ENCODE measurements at places on chromosomes 16 and 17.

- no peak for DNase-seq
Measured at GRCh38 chr16:228151-228851, 948 bp downstream of the LUC7L start.

GRCh38 chr16:82175627-82176026, 5.6 kb upstream of the MPHOSPH6 start:
- DNase-seq = no peak

DNA sequence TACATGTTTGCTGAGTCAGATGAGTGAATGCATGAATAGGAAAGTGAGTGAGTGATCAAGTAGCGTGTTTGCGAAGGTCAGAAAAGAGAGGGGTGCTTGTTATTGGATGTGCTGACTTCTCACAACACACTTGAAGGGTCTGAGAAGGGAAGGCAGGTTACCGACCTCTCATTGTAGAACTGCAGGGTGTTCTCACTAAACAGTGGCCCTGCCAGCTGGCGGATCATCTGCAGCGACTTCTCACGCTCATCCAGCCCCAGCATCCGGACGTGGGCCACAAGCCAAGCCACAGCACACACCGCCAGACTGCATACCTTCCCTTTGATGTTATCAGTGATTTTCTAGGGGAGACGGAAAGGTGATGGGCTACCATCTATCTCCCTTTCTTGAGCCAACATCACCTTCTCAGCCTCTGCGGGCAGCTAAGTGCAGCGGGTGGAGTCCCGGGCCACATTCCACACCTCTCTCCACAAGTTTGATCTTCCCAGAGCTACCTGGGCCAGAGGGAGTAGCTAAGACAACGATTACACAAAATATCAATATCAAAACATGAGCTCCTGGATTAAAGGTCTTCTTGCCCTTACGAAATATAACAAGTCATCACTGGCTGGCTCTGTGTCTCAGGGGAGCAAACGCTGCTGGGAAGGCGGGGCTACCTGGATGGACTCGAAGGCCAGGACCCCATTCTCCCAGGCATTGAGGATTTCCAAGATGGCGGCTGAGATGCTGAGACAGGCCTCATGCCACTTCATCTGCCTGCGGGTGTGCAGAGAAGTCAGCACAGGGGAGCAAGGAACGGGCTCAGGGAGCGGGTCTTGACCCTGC, 11.0 kb downstream of the CSF3 start:
- no peak for DNase-seq

DNA sequence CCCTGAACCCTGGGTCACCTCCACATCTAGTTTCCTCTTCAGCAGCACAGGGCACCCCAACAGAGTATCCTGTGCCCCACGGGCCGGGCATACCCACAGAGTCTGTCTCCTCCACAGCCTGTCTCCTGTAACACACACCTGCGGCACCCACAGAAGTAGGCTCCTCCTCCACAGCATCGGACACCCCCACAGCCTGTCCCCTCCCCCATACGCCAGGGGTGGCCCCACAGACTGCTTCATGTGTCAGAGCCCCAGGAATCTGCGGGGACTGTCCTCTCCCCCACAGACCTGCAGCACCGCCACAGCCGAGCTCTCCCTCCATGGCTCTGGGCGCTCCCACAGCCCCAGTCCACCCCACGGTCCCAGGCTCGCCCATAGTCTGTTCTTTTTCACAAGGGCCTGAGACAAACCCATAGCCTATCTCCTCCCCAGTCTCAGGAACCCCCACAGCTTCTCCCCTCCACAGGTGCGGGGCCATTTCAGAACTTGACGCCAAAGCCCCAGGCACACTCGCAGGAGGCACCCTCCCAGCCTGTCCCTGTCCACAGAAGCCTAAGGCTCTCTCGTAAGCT, 1.4 kb downstream of the KIAA0753 start:
- no peak for DNase-seq

GRCh38 chr17:6088141-6088540, 18.0 kb downstream of the WSCD1 start:
- no peak for DNase-seq

DNA sequence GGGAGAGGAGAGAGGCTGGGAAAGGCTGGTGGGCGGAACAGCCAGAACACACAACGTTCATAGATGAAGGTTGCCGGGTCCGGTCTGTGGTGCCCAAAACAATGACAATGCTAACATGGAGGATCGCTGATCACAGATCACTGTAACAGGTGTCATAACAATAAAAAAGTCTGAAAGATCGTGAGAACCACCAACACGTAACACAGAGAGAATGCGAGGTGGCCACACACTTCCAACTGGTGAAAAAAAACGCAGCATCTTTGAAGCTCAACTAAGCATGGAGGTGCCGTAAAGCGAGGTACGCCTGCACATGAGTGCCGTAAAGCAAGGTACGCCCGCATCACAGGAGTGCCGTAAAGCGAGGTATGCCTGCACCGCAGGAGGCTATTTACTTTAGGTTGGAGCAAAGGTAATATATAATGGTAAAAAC, 42.3 kb downstream of the ABR start:
- DNase-seq = no peak

- peak; percentile 73 for DNase-seq
Measured at GRCh38 chr16:17578981-17579874, 108.5 kb upstream of the XYLT1 start.

GRCh38 chr16:7548796-7549318, 216.2 kb downstream of the RBFOX1 start:
- DNase-seq = no peak

DNA sequence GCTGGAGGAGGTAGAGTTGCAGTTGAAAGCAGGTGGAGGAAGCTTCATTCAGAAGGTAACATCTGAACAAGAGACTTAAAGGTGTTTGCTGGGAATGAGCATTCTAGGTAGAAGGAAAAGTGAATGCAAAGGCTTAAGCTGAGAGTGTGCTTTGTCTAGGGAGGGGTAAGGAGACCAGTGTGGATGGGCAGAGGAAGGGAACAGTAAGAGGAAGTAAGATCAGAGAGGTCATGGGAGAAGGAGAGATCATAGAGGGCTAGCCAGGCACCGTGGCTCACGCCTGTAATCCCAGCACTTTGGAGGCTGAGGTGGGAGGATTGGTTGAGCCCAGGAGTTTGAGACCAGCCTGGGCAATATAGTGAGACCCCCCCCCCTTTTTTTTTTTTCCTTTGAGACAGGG, 3.3 kb downstream of the STX4 start:
- no peak for DNase-seq
